ENCODE measurements at places on chromosomes 5 and 9.

GRCh38 chr5:116502138-116502537, 72.5 kb downstream of the SEMA6A start:
- no peak for DNase-seq

GRCh38 chr5:68141494-68141893, 74.1 kb upstream of the PIK3R1 start:
- DNase-seq = no peak

GRCh38 chr5:133921979-133922378, 46.4 kb downstream of the C5orf15 start:
- DNase-seq = peak; percentile 8

DNA sequence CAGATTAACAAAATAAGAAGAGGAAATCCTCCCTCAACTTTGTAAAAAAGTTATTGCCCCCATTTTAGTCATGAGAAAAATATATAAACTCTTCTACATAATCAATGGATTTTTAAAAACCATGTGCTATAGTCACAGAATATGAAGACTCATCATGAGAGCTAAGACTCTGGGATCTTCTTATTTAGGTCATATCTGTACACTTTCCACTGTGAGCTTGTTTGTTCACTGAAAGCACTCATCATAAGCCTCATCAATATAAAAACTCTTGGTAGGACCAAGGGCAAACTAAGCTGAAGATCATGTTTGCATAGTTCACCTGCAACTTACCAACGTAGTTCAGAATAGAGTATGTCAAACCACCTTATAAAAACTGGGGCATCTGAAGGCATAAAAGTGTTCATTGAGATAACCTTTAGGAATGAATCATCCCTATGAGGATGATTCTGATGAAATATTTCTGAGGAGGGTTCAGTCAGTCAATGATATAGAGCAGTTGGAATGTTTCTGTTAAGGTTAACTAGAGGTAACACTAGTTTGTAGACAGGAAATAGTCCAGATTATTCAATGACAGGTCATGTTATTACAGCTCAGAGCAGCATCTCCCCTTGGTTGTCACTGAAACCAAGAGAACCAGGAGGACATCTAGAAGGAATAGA, 289.9 kb upstream of the SMC2 start:
- peak; percentile 75 for DNase-seq

DNA sequence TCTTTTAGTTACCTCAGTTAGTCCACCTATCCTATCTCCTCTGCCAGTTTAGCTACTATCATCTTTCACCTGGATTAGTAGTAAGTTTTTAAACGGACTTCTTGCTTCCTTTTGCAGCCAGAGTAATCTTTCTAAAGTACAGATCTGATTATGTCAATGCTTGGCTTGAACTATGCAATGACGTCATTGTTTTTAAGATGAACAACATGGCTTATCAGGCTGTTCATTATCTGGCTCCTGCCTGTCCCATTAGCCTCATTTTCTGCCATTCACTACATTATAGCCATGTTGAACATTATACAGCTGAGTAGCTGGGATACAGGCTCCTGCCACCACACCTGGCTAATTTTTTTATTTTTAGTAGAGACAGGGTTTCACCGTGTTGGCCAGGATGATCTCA, 98.7 kb downstream of the RANBP17 start:
- no peak for DNase-seq

- DNase-seq = no peak
Measured at GRCh38 chr5:137352095-137352494, 147.0 kb downstream of the SPOCK1 start.

DNA sequence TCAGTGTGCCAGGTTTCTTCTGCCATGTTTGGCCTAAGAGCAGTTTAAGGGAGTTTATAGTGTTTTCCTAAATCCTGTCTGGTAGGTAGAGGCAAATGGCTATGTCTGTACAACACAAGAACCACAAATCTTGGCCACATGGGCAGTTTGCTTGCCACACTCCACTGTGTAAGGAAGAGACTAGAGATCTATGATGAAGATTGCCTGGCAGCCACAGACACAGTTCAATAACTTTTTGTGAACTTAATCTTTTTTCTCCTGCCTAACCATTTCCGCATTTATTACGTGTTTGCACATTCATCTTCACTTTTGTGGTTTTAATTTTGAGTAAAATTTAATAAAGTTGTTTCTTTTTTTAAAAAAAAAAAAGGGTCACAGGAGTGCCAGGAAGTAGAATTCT, 5.8 kb downstream of the MFAP3 start:
- DNase-seq = no peak

DNA sequence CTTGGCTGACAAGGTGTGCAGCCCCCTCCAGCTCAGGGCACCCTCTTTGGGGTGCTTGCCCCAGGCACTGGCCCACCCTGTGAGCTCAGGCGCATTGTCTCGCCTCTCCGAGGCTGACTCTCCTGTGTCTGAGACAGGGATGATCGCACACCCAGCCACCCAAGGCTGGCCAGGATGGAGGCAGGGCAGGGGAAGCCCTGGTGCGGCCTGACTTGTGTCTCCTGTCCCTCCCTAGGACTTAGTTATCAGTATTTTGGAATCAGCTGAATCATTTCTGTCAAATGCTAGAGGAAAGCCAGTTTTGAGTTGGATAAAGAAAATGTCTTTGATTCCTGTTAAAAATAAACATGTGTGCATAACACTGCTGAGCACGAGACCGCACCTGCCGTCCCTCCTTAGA, 2.5 kb upstream of the DBH start:
- DNase-seq = no peak

- no peak for DNase-seq
Measured at GRCh38 chr5:3684118-3684517, 88.5 kb downstream of the IRX1 start.

- no peak for DNase-seq
Measured at GRCh38 chr5:143258559-143259253, 144.8 kb downstream of the NR3C1 start.

GRCh38 chr9:129459547-129460322, 161.2 kb downstream of the C9orf50 start:
- DNase-seq = no peak

GRCh38 chr5:128528637-128529255, 9.3 kb downstream of the FBN2 start:
- DNase-seq = no peak

GRCh38 chr5:55701462-55702103, 10.5 kb downstream of the SLC38A9 start:
- DNase-seq = no peak

DNA sequence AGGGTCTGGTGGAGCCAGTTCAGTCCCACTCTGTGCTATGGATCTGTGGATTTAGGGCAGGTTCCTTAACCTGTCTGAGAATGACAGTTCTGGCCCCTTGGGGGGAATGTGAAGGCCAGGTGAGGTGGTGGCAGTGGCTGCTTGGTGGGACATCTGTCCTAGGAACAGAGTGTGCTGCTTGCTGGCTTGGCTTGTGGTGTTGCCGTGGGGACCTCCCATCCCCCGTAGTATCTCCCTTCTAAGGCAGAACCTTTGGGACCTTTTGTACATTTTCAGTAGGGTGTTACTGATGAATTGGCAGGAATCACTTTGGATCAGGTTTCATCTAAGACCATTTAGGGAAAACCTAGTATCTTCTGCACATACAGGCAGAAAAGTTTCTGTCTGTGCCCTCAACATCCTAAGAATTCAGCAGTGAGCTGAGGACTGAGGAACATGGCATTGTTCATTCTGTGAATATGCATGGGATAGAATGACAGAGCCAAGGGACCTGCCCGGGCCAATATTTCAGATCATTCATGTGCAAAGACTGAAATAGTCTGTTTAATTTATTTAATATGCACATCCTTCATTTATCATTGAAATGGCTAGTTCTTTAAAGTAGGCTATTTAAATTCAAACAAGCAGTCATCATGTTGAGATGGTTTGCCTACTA, 64.6 kb downstream of the WNK2 start:
- no peak for DNase-seq

GRCh38 chr9:97367729-97368128, 44.2 kb upstream of the TDRD7 start:
- DNase-seq = no peak

DNA sequence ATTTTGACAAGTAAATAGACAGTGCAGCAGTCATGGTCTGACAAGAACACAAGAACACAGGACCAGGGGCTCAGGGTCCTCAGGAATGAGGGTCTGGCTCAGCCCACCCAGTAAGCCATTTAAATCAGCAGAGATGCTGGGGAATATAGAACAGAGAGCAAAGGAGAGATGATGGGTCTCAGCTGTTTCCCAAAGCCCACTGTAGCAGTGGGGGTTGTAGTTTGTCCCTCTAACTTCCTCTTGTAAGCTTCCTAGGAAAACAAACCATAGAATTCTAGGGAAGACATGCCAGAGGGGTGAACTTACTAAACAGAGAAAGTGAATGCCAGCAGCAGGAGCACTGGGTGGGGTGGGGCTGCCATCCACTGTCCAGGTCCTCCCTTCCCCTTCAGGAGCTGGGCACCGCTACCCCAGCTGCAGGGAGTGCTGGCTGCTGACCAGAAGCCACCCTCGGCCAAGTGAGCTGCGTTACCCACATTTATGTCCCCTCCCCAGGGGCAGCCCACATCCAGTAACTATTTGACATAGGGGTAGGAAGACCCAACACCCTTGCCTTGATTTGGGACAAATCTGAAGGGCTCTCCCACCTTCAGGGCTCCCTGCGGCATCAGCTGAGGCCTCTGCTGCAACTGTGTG, 41.6 kb downstream of the GABBR2 start:
- no peak for DNase-seq

DNA sequence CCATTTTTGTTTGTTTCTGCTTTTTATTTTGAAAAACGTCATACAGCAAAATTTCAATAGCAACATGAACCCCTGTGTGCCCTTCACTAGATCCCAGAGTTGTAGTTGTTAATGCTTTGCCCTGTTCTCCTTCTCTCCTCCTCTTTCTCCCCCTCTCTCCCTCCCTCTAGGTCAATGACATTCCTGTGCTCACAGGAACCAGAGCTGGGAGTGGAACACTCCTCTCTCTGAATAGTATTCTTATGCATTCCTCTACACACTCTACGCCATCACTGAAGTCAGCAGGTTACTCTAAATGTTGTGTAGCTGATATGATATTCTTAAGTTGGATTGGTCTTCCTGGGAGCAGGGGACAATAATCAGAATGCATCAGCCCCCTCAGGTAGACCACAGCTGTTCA, 243.4 kb downstream of the SYK start:
- no peak for DNase-seq

DNA sequence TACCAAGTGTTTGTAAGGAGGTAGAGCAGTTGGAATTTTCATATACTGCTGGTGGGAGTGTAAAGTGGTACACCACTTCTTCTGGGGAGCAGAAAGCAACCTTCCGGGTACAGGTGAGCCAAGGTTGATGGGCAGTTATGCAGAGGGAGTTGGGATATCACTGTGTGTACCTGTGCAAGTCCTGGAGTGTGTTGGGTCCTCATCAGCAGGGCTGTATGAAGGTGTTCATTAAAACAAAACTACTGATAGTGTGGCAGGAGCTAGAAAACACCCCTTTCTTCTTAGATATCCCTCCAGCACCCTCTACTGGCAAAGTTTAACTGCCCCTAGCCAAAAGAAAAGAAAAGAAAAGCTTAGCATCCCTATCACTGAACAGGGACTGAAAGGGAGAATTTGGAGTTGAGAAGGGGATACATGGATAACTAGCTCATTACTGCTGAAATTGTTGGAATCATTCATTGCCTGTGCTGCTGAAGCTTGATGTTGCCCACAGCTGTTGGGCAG, 10.7 kb downstream of the MARCHF6 start:
- no peak for DNase-seq

DNA sequence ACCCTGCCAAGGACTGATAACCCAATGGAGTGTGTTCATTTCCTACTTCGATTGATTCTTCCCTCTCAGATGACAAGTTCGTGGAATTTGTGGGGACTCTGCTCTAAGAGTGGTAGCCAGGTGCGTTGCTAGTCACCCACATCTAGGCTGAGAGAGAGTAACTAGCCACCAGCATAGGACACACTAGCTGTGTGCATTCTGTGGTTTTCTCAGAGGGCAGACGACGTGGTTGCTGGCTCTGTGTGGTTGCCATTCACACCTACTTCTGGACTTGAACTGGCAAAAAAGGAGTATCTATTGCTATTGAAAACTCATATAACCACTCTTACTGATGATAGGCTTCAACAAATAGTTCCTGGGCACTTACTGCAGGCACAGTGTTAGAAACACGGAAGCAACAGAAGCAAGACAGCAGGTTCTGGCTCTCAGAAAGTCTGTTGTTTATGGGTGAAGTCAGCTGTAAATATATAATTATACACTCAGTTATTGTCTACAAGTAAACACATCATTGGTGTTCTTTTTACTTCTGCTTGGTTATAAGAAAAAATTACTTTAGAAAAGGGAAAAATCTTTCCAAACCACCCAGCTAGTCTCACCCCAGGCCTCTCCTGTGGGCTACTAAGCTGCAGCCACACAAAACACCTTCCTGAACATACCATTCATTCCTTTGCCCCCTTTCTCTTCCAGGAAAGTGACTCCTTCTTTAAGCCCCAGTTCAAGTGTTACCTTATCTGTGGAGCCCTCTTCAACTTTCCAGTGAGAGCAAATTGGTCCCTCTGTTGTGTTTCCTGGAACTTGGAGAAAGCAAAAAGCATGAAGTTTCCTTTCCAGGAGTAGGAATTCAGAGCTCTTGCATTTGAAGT, 151.1 kb upstream of the HAPLN1 start:
- DNase-seq = no peak

All from NCI-H510A treated with DMSO at 0.1 percent for 48 hours (cell line).